ENCODE measurements at places on chromosomes 12 and 14. TPM values are rescaled to one million over a fixed set of nuclear protein-coding genes. Genes with fewer than 3 reads are reported as not detected.

DNA sequence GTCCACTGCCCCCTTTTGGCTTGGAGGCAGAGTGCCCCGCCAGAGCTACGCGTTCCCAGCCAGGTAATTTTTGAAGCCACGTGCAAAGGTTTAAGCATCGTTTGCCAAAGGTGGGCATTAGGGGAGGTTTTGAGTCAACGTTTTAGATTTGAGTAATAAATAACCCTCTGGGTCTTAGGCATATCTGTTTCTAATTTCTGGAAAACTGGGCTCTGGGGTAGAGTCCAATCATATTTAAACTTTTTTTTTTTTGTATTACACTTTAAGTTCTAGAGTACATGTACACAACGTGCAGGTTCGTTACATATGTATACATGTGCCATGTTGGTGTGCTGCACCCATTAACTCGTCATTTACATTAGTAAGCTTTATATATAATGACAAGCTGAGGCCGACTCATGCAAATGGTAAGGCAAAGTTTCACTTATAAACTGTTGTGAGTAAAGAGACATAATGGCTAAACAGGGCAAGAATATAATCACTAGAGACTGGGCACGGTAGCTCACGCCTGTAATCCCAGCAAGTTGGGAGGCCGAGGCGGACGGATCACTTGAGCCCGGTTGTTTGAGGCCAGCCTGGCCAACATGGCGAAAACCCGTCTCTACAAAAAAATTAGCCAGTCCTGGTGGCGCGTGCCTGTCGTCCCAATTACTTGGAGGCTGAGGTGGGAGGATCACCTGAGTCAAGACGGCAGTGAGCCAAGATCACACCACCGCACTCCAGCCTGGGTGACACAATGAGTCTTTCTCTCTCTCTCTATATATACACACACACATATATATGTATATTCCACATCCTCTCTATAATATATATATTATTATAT lies 491 bp upstream of the NR2C1 start:
- no peak for DNase-seq

DNA sequence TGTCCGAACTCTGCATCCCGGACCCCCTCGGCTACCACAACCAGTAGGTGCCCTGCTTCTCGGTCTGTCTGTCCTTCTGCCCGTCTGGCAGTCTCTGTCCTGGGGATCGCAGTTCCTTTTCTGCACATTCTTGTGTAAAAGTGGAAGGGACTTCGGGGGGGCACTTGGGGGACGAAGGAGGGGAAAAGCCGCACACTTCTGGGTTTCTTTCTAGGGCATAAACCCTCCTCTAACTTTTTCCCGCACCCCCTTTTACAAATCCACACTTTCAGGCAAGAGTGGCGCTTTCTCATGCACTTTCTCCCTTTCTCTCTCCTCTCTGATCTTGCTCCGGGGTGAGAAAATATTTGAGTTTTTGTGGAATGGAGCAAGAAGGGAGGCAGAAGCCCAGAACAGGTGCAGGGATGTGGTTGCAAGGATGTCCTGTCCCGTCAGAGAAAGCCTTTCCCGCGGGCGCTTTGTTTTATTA lies 506 bp downstream of the ESRRB start:
- DNase-seq = no peak

- DNase-seq = no peak
Measured at GRCh38 chr14:50964683-50965390, 20.6 kb upstream of the PYGL start.

DNA sequence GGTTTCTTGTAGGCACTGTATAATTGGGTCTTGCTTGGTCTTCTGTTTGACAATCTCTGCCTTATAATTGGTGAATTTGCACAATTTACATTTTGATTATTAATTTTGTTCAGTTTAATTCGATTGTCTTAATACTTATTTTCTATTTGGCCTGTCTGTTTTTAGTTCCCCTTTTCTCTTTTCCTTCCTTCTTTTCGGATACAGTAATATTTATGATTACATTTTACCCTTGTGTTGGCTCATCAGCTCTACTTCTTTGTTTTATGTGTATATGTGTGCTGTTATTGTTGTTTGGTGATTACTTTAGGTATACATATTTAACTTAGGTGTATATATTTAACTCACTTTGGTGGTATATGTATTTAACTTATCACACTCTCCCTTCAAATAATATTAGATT lies 12.8 kb upstream of the BEGAIN start:
- DNase-seq = no peak

The CAPZA3 gene
- total RNA-seq = not detected

GRCh38 chr12:34121360-34121759 lies 99.1 kb downstream of the ALG10 start:
- DNase-seq = no peak

- no peak for DNase-seq
Measured at GRCh38 chr12:34257093-34257492, 234.8 kb downstream of the ALG10 start.

DNA sequence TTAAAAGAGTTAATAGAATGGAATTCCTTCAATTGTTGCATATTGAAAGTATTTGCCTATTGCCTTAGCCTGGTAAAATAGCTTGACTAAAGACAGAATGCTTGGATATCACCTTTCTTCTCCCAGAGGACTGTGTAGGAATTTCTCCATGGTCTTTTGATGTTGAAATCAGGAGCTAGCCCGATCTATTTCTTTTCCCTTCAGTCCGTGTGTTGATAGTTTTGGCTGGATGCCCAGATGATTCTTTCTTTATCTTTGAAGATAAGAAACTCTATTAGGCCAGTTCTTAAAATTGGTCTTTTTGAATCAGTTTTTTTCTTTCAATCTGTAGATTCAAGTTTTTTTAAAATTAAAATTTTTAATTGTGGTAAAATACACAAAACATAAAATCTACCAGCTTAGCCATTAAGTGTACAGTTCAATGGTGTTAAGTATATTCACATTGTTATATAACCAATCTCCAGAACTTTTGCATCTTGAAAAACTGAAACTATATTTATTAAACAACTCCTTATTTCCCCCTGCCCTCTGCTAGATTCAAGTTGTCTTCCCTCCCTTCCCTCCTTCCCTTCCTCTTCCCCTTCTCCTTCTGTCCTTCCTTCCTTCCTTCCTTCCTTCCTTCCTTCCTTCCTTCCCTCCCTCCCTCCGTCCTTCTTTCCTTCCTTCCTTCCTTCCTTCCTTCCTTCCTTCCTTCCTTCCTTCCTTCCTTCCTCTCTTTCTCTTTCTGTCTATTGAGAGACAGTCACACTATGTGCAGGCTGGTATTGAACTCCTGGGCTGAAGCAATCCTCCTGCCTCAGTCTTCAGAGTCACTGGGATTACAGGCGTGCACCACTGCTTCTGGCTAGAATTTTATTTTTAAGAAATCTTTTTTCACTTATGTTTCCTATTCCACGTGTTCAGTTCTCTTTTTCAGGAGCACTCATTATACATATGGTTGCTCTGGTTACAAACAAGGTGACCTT lies 10.1 kb downstream of the LACRT start:
- DNase-seq = no peak

DNA sequence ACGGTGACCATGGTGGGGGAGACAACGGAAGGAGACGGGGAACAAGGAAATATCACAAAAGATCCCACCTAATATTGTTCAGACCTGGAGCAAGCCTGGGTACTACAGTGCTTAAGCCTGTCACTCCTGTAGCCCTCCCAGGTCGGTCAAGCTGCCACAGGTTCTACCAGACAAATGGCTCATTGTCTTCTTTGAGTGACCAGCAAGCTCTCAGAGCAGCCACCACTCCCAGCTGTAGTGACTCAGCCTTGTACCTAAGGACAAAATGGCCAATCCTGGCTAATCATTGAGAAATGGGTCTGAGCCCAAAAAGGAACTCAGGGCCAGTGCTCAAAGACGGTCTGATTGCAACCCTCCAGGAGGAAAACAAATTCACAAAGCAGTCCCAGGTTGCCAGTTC lies 238.4 kb upstream of the NOS1 start:
- no peak for DNase-seq

The TMBIM6 gene
- total RNA-seq = 481 TPM

The ABCC9 gene
- total RNA-seq = not detected

The VASH1 gene
- total RNA-seq = 6.1 TPM

DNA sequence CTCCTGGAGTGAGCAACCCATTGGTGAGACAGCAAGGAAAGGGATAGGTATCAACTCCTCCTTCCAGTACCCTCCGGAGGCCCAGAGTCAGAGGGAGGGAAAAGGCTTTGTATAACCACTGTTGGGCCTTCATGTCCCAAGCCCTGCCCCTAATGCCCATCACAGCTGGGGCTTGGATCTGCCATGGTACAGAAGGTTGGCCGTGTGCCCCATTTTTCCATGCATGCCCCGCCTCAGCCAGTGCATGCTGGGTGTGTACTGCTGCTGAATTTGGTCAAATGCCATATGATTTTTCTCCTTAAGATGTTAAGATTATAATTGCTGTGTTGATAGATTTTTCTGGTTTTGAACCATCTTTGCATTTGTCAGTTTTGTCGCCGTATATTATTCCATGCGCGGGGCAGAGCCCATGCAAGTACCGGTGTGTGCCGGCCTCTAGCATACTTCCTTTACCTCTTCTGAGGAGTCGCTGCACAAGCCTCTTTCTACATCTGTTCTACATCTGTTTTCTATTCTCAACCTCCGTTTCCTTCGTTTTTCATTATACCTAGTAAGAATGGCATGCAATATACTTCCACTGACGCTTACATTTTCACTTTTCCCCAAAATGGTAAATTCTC lies 26.6 kb downstream of the PPP2R5C start:
- no peak for DNase-seq

The PPM1H gene
- not detected for total RNA-seq

DNA sequence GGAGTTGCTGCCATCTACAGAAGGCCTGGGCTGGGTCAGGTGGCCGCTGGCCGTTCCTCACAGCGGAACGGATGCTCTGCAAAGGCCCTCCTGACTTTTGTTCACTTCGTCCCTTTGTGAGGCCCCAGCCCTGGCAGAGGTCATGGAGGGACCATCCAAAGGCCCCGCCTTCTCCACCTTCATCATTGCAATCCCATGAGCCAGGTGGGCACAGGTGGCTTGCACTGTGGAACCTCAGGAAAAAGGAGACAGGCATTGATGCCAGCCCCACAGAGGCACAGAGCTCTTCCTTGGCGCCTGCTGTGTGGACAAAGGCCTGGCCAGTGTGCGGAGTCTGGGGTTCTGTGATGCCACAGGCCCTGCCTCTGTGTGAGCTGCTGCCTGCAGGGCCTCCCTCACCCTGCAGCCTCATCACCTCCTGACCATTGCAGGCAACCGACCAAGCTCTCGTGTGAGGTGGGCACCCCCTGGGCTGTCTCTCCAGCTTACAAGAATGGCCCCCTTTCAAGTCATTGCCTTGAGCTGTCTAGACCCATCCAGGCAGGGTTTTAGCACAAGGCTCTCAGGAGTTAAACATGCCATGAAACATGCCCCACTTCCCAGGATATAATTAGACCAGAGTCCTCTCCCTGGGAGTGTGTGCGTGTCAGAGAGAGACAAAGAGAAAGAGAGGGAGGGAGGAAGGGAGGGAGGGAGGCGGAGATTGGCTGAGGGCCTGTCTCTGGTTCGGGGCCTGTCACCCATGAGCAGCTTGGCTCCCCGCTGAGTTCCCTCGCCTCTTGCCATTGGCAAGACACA lies 19.3 kb downstream of the NFKBIA start:
- no peak for DNase-seq

The SPRYD4 gene
- total RNA-seq = 2.4 TPM

- DNase-seq = no peak
Measured at GRCh38 chr12:119949145-119949544, 39.9 kb upstream of the BICDL1 start.

GRCh38 chr12:124024263-124024678 lies 51.3 kb downstream of the ZNF664 start:
- no peak for DNase-seq

The NINJ2 gene
- total RNA-seq = 5.1 TPM

DNA sequence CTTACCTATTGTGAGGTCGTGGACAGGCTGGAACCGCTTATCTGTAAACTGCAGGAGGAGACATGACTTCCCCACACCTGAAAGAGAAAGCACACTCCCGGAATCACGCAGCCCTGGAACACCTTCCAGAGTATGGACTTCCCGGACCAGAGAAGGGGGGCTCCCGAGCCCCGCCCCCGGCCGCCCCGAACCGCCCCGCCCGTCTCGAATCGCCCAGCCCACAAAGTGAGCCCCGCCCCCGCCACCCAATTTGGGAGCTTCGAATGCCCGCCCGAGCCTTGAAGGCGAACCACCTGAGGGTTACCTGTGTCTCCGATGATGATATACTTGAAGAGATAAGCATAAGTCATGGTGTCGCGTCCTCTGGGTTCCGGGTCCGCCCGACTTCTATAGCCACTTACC lies 235 bp downstream of the RAB2B start:
- no peak for DNase-seq

- DNase-seq = peak; percentile 81
Measured at GRCh38 chr14:102594514-102595175, 2.2 kb downstream of the RCOR1 start.

DNA sequence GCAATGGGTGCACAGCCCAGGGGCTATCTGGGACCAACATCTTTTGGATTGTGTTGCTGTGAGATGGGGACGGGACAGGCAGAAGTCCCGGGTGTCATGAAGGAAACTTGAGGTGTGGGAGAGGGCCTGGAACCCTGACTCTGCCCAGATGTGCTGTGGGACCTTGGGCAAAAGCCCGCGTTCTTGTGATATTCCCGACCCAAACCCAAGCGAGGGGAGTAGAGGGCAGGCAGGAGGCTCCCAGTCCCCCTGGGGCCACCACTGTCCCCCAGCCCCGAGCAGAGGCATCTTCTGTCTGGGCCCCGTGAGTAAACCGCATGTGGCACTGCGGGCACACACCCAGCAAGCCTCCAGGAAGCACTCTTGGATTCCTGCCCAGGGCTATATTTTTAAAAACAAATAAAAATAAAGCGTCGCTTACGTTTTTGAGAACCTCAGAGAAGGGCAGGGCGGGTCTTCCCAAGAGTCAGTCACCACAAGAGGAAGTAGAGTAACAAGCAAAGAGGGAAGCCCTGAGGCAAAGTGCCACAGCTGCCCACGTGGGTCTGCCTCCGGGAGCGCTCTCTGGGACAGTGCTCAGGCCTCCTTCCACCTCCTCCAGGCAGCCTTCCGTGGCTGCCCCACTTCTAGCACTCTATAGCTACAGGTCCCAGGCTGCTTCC lies 39.5 kb downstream of the BEGAIN start:
- peak; percentile 53 for DNase-seq

DNA sequence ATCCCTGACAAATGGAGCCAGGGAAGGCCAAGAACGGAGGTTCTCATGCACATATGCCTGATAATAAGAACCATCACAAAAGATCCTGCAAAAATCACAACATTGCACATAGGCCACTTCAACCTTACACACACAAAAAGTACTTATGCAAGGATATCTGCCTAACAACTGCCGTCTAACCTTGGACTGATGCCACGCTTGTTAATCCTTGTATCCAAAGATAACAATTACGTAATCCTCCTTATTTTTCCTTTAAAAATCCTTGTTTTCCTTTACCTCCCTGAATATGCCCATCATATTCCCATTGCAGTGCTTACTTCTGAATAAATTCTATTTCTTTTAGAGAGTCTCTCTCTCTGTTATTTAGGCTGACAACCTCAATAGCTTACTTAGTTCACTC lies 59.5 kb downstream of the TMEM116 start:
- no peak for DNase-seq

All from activated CD4-positive, alpha-beta memory T cell treated with anti-CD3 and anti-CD28 coated beads for 36 hours (primary cell).